ENCODE measurements at places on chromosomes 16 and 17.

DNA sequence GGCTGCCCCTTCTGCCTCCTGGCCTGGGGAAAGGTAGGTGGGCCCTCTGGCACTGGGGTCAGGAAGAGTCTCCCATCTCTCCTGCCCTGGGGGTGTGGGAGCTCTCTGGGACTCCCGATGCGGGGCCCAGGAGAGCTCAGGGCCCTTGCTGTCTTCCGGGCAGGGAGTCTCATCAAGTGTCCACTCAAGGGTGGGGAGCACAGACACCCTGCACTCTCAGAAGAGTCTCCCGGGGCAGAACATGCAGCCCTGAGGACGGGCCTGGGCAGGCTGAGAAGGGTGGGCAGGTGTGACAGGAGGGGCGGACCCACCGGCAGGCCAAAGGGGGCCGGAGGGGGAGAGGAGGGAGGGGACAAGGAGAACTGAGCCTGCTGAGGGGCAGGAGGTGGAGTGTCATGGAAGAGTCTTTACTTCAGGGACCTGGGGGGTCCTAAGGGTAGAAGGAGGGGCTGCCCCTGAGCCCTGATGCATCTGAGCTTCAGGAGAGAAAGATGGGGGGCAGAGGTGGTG is 8.4 kb upstream of the PKMYT1 start:
- DNase-seq, result no peak

DNA sequence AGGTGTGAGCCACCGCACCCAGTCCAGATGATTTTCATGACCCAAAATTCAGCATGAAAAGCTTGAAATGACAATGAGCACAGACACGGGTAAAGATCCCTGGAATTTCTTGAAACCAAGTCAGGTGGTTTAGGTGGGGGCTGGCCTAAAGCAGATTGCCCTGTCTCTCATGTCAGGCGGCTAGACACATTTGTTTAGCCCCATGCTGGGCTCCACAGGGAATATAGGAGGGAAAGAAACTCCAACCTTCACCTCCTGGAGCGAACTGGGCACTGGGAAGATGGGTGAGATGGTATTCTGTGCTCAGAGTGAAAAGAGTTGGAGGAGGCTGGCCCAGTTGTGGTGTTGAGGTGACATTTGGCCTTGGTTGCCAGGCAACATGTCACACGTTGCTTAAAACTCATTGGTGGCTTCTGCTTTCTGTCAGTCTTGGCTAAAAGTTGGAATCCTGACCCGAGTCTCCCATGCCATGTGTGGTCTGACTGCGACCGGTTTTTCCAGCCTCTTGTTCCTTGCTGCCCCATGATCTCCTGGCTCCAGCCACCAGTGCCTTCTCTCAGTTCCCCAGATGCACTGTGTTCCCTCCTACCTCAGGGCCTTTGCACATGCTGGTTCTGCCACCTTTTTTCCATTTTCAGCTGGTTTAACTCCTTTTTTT is 113.7 kb downstream of the ABCC6 start:
- DNase-seq, result no peak

DNA sequence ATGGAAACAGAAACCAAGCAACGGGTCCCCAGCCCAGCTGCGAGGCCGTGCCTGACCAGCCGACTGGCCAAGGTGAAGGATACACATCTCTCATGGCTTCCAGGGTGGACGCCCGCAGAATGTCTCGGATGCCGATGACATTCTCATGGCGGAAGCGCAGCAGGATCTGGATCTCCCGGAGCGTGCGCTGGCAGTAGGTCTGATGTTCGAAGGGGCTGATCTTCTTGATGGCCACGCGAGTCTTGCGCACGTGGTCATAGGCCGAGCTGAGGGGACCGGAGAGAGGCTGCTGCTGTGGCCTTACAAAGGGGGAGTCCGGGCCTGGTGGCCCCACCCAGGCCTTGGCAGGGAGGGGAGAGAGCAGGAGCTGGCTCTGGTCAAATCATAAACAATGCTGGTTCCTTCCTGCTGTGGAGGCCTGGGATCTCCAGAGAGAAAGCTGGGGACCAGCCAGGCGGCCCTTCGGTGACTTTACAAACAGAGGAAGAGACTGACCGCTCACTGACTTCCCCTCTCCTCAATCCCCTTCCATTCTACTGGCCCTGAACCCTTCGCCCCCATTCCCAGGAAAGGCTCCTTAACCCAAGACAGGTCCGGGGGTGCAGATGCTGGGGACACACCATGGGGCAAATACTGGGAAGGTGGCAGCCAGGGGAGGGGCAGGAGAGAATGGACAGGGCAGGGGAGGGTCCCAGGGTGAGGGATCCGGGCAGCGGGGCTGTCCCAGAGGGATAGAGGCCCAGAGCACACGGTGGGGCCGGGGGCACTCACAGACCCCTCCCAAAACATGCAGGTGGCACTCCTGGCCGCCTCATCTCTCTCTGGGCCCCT is 1.1 kb downstream of the MAPK3 start:
- DNase-seq, result peak; percentile 31

DNA sequence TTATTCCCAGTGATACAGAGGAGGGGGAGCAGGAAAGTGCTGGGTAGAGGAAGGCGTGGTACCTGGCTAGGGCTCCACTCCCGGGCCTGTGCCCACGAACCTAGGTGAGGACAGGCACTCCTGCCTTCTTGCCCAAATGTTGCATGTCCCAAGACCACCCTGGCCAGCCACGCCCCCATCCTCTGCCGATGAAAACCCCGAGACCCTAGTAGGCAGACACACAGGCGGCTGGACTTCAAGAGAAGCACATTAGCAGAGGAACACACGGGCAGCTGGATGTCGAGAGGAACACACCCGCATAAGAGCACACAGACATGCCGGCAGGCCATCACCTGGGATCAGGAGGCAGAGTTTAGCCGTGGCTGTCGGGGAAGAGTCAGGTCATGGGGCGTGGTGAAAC is 1386.5 kb upstream of the GOT2 start:
- no peak for DNase-seq

GRCh38 chr16:73183611-73184092 is 135.7 kb upstream of the ZFHX3 start:
- DNase-seq, result peak; percentile 60

DNA sequence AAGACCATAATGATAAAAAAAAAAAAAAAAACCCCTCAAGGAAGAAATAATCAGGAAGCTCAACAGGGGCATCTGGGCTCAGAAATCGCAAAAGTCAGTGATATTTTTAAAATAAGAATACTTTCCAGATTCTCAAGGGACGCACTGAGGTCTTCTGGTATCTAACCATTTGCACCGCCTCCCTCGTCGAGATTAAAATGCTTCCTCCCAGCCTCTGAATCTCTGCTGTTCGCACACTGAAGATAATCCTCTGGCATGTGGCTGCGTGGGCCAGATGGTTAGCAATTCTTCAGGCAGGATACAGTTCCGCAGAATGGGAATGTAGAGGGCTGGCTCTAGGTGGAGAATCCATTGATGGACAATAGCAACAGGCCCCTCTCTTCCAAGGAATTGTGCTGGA is 211.7 kb upstream of the CDH5 start:
- DNase-seq, result no peak

GRCh38 chr16:52099382-52099781 is 447.6 kb downstream of the TOX3 start:
- no peak for DNase-seq

Data from GM23248 (cell line).